ENCODE measurements at places on chromosomes 11 and 22.
A peak's percentile ranks its signal among the peaks of the same experiment; 100 is the strongest.

GRCh38 chr11:130414107-130415080 lies 14.0 kb downstream of the ADAMTS8 start:
- no peak for DNase-seq

DNA sequence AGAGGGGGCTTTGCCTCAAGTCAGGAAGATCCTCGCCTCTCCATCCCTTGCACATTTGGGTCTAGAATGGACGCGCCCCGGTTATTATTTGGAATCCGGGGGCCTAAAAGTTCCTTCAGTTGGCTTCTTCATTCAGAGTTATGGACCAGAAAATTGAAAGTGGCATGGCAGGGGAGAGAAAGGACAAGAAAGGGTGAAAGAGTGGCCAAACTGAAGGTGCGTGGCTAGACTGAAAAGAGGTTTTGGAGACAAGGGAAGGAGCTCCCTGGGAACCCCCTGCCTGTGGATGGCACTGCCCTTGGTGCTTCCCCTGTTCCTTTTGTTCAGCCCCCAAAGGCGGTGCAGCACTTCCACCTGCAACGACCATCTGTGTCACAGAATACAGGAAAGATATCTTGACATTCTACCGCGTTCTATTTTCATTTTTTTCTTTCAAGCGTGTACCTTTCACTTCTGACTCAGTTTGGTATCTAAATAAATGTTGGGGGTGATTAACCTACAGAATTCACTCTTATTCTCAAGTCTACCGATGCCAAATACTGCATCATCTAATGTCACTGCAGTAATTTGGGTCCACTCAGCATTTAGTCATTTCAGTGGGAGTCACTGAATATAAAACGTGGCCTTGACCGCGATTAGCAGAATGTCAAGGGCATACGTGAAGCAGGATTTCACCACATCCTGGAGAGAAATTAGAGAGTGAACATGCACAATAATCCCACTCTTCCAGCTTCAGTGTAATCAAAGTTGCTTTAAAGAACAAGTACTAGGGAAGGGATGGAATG lies 88.1 kb upstream of the ARHGAP32 start:
- DNase-seq, result no peak

- DNase-seq, result no peak
Measured at GRCh38 chr22:45923835-45924234, 53.1 kb downstream of the WNT7B start.

GRCh38 chr11:7955191-7955590 lies 10.1 kb downstream of the NLRP10 start:
- DNase-seq, result no peak

- no peak for DNase-seq
Measured at GRCh38 chr11:2529636-2530035, 84.8 kb downstream of the KCNQ1 start.

- no peak for DNase-seq
Measured at GRCh38 chr11:106427736-106428135, 350.3 kb downstream of the AASDHPPT start.

- DNase-seq, result no peak
Measured at GRCh38 chr11:125457814-125458343, 38.2 kb downstream of the FEZ1 start.

GRCh38 chr11:44964526-44965209 lies 14.0 kb upstream of the TP53I11 start:
- DNase-seq, result no peak

DNA sequence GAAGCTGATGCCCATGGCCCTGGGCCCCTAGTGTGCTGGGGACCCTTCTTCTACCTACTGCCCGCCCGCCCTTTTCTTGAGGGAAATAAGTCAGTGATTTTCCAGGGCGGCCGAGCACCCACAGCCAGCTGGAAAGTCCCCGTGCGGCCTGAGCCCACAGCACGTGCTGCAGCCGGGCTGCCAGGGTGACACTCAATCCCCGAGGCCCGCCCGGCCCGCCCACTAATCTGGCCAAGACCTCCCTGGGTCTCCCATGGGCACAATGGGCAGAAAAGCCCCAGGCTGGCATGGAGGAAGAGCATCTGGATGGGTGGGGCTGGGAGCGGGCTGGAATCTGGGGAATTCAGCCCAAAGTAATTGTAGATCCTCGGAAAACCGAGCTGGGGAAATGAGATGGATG lies 24.8 kb downstream of the WNT7B start:
- DNase-seq, result no peak

DNA sequence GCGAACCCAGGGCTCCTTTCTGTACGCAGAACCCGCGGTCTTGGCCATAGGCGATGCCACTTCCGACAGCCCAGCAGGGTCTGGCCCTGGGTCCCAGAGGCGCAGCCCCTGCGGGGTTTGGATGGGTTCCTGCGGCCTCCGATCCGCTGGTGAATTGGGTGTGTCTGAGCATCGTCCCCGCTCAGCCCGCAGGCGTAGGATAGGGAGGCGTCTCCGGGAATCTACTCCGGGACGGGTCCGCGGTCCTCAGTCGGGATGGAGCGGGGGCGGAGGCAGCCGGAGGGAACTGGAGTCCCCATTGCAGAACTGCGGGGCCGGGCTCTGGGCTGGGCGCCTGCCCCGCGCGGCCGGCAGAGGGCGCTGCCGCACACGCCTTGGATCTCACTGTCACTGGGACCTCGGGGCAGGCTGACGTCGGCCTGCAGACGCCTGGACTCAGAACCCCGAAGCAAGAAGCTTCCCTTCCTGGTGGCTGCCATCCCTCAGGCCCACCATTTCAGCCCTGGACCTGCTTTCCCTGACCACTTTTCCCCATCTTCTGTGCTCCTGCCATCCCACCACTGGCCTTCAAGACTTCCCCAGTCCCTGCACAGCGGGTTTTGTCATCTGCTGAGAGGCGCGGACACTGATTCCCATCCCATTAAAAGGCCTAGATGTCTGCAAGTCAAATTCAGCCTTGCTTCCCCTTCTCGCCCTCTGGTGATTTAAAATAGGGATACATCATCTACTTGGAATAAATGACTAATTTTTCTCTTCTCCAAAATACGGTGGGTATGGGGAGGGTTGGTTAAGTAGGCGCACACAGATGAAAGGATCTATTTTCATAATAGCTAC lies 38.3 kb upstream of the CREB3L1 start:
- DNase-seq, result peak; percentile 69

- no peak for DNase-seq
Measured at GRCh38 chr11:8329847-8330361, 66.2 kb upstream of the LMO1 start.

GRCh38 chr11:114877976-114878375 lies 199.6 kb downstream of the NXPE2 start:
- no peak for DNase-seq

- DNase-seq, result no peak
Measured at GRCh38 chr22:42939941-42940653, 74.9 kb downstream of the PACSIN2 start.

- no peak for DNase-seq
Measured at GRCh38 chr11:76240161-76240540, 33.8 kb upstream of the WNT11 start.

DNA sequence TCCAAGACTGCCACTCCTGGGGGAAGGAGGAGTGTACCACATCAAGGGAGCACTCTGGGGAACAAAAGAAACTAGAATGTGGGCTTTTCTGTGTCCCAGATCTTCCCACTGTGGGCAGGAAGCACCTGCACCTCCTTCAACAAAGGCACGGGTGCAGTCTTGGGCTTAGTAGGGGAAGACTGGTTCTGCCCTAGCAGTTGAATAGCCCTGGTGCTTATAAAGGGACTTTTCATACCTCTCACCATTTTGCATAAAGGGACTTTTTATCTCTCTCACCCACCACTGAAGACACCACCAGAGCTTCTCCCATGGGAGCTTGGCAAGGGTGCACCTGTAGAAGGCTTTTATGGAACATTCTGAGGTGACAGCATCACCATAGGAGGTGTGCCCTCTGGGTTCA lies 65.8 kb upstream of the MS4A8 start:
- no peak for DNase-seq

- DNase-seq, result no peak
Measured at GRCh38 chr22:29886596-29886995, 3.6 kb downstream of the MTMR3 start.

GRCh38 chr11:28011813-28012212 lies 96.1 kb downstream of the KIF18A start:
- DNase-seq, result no peak

DNA sequence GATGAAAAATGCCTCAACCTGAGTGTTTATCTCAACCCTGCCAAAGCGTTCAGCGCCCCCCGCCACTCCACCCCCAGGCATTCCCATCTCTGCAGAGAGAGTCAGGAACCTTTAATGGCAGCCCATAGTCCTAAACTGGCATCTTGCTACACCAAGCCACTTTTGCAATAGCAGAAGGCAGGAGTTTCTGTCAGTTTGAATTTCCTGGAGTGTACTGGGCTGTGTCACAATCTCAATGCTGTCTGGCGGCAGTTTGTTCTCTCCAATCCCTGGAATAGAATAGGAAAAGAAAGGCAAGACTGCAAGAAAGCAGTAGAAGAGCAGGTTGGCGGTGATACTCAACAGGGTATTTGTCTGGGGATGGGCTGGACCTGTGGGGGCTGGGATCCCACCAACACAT lies 32.9 kb upstream of the FLI1 start:
- DNase-seq, result no peak

DNA sequence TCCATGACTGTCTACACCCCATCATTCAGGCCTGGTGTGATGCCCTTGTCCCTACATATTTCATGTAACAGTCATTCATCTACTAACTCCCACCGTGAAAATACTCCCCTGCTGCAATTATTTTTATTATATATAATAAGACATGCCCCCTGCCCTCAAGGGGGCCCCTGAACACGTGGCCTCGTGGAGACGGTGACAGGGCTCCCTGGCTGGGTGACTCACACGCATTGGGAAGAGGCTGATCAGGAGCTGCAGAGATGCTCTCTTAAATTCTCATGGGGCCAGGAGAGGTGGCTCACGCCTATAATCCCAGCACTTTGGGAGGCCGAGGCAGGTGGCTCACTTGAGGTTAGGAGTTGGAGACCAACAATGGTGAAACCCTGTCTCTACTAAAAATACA lies 88.6 kb downstream of the ST3GAL4 start:
- DNase-seq, result no peak

- DNase-seq, result no peak
Measured at GRCh38 chr11:95268391-95268790, 37.4 kb upstream of the SESN3 start.

DNA sequence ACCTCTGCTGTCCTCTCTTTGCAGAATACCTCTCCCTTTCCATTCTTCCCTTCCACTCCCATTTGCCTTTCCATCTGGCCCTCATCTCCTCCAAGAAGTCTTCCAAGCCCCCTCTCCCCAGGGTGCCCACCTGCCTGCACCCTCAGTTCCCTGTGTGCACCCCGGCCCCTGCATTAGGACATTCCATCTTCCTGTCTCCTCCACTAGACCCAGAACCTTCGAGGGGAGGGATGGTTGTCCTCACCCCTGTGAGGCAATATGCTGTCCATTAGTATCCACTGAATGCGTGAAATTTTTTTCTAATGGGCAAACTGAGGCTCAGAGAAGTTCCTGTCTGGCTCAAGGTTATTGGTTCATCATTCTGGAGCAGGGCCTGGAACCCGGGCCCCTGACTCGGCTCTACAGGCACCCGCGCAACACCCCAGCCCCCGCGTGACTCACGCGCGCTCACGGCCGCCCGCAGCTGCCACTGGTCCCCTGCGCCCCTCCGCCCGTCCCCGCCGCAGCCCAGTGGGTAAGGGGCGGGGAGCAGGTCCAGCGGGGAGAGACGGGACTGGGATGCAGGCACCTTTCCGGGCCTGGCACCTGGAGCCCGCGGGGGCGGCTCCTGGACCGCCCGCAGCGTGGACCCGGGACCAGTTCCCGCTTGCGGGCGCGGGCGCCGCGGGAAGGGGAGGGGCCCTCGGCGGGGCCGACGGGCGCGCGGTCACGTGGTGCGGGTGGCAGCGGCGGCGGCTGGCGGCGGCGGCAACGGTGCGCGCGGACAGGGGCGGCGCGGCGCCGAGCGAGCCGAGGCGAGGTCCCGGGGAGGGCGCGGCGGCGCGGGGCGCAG lies 7.0 kb downstream of the SEPTIN3 start:
- peak; percentile 23 for DNase-seq

DNA sequence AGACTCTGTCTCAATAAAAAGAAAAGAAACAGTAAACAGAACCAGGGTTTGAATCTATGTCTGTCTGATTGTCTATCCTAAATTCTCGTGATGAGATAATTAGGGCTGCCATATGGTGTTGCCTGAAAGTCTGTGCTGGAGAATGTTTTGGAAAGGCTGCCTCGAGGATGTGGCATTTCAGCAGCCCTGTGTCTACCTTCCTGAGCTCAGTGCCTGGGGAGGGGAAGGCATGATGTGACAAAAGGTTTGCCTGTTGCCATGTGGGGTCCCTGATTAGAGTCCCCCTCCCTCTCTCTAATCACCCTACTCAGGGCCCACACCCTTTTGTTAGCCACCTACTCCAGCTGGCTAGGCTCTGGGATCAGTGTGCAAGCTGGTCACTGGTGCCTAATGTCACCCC lies 15.2 kb downstream of the CD82 start:
- no peak for DNase-seq

GRCh38 chr11:113577356-113578032 lies 102.3 kb upstream of the DRD2 start:
- no peak for DNase-seq

DNA sequence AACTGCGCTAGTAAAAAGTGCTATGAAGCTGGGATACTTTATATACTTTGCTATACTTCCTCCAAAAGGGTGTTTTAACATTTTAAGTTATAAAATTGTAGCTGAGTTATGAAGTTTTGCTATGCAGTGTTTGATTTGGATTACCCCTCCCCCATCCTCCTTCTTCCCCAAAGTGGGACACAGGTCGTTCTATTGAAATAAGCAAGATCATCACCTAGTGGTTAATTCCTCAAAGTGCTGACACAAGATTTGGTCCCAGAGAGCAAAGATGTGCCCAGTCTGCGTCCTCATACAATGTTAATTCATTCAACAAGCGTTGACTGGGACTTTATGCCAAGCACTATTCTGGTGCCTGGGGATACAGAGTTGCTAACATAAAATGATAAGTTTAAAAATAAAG lies 78.5 kb downstream of the SPON1 start:
- DNase-seq, result no peak

- DNase-seq, result no peak
Measured at GRCh38 chr11:1878137-1879031, 13.3 kb downstream of the PRR33 start.

DNA sequence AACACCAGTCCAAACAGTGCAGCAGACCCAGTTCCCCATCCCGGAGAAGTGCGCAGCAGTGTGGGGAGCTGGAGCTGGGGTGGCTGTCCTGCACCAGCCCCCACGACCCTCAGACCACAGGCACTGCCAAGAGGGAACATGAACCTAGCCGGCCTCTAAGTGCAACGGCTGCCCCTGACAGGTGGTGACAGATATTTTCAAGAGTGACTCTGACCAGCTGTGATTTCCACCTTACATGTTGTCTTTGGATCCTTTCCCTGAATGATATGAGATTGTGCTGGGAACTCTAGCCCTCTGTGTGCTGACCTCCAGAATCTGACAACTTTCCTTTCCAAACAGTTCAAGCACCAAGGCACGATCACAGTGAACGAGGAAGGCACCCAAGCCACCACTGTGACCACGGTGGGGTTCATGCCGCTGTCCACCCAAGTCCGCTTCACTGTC lies 12.6 kb downstream of the SERPIND1 start:
- no peak for DNase-seq

- no peak for DNase-seq
Measured at GRCh38 chr11:9629064-9629463, 34.8 kb upstream of the SWAP70 start.

Measured in effector CD4-positive, alpha-beta T cell (primary cell).